ENCODE measurements at places on chromosomes 1 and 21.

DNA sequence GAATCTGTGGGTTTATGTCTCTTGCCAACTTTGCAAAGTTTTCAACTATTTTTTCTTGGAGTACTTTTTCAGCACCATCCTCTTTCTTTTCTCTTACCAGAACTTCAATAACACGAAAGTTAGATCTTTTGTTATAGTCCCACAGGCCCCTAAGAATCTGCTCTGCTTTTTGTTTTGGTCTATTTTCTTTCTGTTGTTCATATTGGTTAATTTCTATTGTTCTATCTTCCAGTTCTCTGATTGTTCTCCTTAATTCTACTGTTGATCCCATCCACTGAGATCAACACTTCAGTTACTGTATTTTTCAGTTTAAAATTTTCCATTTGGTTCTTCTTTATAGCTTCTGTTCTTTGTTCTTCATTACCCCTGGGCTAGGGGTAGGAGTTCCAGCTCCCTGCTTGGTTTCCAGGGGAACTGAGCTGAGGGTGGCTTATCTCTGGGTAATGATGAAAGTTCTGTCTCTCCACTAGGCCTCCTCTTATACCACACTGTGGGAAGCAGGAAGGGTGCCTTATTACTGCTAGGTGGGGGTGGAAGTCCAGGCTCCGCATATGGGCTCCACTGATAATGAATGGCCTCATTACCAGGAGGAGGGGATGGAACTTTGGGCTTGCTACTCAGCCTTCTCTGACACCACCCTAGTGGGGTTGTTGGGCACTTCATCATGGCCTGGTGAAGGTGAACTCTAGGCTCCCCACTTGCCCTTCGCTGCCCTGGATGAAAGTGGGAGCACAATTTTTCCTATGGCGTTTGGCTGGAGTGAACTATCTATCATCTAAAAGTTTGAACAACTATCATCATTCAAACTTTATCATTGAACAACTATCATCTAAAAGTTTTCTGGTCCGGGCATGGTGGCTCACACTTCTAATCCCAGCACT, 39.3 kb downstream of the NAV1 start:
- DNase-seq: no peak

DNA sequence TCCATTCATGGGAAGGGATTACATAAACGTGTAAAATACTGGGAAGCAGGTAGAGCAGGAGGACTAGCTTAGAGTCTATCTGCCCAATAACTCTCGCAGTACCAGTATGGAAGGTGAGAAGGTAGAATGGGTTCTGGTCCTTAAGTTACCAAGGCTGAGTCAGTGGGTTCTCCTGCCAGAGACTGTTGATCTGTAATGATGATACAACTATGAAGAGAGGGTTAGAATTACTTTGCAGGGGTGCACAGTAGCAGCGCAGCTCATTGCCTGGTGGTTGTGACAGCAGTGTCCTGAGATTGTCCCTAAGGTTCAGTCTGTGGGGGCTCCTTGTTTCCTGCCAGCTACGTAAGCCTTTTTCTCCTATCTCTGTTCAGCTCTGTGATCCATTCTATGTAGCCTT, 2.5 kb upstream of the MAST2 start:
- no peak for DNase-seq

DNA sequence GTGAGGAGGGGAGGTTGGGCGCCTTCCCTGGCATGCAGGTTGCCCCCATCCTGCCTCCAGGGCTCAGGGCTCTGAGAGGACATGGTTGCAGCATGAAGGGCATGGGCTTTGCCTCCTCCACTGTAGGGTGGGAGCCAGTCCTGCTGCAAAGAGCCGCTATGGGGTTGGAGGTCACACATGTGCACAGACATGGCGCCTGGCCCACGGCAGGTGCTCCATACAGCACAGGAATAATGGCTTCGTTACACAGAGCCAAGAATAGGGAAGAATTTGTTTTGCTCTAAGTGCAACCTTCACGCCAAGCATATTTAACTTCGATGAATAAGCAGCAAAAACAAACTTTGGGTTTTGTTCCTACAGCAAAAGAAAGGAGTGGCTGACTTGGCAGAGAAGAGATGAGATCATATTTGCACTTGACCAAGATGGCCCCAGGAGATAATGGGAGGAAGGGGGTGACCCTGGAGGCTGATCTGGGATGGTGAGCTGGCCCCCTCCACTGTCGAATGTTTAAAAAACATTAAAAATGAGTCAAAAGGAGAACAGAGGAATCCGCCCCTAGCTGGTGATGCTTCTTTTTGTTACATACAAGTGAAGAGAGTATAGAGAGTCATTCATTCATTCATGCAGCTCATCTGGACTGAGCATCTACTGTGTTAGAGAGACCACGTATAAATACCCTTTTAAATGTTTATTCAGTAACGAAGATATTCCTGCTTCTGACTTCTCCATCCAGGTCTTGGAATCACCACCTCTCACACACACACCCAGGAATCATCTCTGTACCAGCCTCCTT, 12.4 kb upstream of the C2CD2 start:
- DNase-seq: no peak

- DNase-seq: no peak
Measured at GRCh38 chr1:9833632-9834031, 9.9 kb upstream of the CLSTN1 start.

- DNase-seq: no peak
Measured at GRCh38 chr1:203135636-203136305, 8.2 kb downstream of the ADORA1 start.

GRCh38 chr1:160429702-160430535, 29.6 kb downstream of the VANGL2 start:
- DNase-seq: no peak
